ENCODE measurements at places on chromosomes 1 and 21. TPM values are rescaled to one million over a fixed set of nuclear protein-coding genes. Genes with fewer than 3 reads are reported as not detected.

The SPRR2E gene
- total RNA-seq: not detected

DNA sequence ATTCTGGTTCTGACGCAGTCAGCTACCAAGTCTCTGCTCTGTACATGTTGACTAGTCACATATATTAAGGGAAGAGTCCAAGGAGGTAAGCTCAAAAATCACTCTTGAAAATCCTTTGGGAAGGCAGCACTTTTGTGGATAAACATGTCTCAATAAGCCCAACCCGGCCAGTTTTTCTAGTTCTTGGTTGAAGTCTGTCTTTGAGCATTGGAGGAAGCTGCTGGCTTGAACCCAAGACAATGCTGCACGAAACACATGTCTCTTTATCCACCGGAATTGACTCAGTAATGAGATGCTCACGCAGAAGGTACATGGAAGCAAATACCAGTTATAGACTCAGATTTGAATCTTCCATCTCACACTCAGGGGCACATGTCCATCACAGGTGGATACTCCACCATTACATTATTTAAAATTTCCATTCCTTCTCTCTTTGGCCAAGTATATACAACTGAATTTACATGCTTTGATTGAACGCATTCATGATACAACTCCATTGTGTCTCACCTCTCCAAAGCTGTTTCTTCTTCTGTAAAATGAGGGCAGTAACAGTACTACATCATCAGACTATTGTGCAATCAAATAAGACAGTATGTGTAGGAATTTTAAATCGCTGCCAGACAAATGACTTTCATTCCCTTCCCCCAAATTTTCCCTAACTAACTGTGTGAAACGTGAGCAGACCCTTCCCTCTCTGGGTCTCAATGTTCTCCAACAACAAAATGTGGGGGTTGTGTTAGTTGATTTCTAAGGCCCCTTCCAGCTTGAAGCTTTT lies 9.6 kb upstream of the GUCA2A start:
- DNase-seq: no peak
- H3K27ac ChIP-seq: no peak overlapping the region
- no peaks in the 10 kb centered on the region for H3K4me1 ChIP-seq
- no peak overlapping the region for H3K4me3 ChIP-seq
- H3K27me3 ChIP-seq: no peaks in the 10 kb centered on the region

The TTC24 gene
- 0.84 TPM for total RNA-seq

DNA sequence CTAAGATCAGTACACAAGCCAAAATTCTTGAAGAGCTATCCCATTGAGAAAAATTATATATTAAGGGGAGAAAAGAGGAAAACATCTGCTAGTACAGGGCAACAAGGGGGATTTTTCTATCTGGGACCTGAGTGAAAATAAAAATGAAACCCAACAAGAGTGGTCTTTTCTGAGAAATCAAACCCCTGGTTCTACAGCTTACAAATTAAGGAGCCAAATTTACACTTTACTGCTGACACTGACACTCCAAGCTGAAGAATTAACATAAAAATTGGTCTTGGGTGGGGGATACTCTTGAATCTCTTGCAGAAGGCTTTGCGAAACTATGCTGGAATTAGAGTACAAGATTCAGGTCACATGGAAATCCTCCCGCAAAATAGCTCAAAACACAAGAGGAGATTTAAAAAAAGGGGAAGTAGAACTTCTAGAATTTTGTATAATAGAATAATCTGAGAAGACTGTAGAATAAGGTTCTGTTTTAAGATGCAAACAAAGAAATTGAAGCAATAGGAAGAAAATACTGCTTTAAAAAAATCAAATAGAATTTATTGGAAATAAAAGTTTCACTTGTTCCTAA lies 32.1 kb upstream of the HSPA13 start:
- no peak overlapping the region for H3K27ac ChIP-seq
- H3K36me3 ChIP-seq: no peaks in the 10 kb centered on the region
- no peak overlapping the region for H3K4me3 ChIP-seq

DNA sequence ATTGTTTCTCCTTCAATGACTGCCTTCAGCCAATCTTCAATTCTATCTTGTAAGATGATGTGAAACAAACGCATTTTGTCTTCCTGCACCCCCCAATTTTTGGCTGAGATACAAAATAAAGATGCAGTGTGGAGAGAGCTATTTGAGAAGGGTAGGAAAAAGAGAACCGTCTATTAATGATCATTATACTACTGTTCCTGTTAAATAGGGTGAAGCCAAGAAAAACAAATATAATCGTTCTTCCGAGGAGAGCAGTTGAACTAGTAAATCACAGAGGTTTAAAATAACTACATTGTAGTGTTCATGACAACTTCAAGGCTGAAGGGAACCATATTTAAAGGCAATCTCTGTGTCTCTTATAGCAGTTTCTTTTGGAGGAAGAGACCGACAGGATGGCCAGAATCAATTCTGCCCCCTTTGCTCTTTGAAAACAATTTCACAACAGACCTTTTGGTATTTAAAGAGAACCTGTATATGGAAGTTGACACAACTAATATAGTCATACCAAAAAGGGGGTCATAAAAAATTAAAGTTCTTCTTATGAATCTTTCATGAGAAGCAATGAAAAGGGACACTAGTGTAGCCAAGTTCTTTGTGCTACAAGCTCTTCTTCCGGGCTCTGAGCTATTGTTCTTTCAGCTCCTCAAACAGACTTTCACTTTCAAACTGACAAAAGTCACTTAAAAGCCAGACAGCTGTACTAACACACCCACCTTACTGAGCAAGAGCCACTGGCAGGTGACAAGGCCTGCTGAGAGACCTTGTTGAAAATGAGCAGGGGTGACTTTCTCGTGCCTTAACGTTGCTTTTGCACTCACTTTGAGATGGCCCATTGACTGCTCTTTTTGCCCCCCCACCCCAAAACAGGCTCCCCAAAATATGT lies 30.9 kb downstream of the PROX1 start:
- no peak overlapping the region for H3K27ac ChIP-seq
- H3K4me3 ChIP-seq: no peak overlapping the region
- no peaks in the 10 kb centered on the region for H3K4me1 ChIP-seq
- H3K36me3 ChIP-seq: no peaks in the 10 kb centered on the region
- DNase-seq: no peak

The CFAP126 gene
- not detected for total RNA-seq

GRCh38 chr1:227776331-227776771 lies 39.1 kb upstream of the PRSS38 start:
- H3K27me3 ChIP-seq: no peaks in the 10 kb centered on the region
- H3K4me3 ChIP-seq: no peak overlapping the region

DNA sequence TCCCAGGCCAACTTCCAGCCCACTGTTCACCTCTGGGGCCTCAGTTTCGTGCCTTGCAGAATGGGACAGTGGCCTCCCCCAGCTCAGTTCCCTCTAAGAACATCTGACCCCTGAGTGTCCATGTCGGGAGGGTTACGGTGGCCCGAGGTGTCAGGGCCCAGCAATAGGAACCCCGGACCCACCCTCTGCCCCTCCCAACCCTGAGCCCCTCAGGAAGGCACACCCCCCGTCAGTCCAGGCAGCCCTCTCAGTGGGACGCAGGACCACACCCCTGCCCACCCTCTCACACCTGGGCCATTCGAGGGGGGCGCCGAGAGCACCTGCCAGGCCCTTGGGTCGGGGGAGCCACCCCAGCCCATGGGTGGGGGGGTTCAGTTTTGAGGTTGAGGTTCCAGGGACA lies 447 bp downstream of the TTC34 start:
- no peaks in the 10 kb centered on the region for H3K27me3 ChIP-seq
- no peak overlapping the region for H3K4me3 ChIP-seq

- no peak overlapping the region for H3K27ac ChIP-seq
- no peaks in the 10 kb centered on the region for H3K36me3 ChIP-seq
- H3K4me3 ChIP-seq: no peak overlapping the region
- no peaks in the 10 kb centered on the region for H3K27me3 ChIP-seq
- no peaks in the 10 kb centered on the region for H3K4me1 ChIP-seq
Measured at GRCh38 chr21:43624339-43624738, 34.9 kb downstream of the HSF2BP start.

GRCh38 chr1:14728516-14728915 lies 130.0 kb downstream of the KAZN start:
- H3K4me1 ChIP-seq: no peaks in the 10 kb centered on the region
- no peak overlapping the region for H3K27ac ChIP-seq
- no peaks in the 10 kb centered on the region for H3K36me3 ChIP-seq
- no peaks in the 10 kb centered on the region for H3K27me3 ChIP-seq
- DNase-seq: no peak
- H3K4me3 ChIP-seq: no peak overlapping the region

DNA sequence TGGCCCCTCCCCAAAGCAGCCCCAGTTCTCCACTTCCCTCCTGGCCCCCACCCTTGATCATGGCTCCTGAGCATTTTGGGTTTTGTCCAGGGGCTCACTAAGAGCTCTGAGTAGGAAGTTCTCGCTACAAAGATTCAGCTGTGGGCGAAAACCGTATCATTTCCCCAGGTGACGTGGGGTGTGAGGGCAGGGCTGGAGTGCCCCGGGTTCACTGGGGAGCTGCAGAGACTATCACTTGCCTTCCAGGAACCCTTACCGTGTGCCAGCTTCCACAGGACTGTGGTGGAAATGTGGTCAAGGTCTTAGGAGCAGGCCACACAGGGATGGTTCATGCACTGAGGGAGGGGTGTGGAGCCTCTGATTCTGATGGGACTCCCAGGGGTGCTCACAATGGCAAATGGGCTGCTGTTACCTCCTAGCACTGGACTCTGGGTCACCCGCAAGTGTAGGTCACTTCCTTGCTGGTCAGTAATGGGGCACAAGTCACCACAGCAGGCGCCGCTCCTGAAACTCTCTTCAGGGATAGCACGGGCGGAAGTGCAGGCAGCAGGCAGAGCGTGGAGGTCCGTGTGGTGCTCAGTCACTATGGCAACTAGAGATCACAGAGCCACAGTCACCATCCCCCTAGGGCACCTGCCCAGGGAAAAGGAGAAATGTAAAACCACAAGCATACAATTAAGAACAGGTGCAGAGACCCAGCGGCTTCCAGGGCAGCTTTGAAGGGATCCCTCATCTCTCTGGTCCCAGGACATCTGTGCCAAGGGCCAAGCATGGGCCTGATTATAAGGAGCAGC lies 35.4 kb downstream of the RSPH1 start:
- no peaks in the 10 kb centered on the region for H3K27me3 ChIP-seq
- peaks cover 60% of the 10 kb centered on the region for H3K4me1 ChIP-seq
- H3K4me3 ChIP-seq: no peak overlapping the region
- H3K27ac ChIP-seq: peak overlapping the region; percentile 27
- H3K36me3 ChIP-seq: no peaks in the 10 kb centered on the region

DNA sequence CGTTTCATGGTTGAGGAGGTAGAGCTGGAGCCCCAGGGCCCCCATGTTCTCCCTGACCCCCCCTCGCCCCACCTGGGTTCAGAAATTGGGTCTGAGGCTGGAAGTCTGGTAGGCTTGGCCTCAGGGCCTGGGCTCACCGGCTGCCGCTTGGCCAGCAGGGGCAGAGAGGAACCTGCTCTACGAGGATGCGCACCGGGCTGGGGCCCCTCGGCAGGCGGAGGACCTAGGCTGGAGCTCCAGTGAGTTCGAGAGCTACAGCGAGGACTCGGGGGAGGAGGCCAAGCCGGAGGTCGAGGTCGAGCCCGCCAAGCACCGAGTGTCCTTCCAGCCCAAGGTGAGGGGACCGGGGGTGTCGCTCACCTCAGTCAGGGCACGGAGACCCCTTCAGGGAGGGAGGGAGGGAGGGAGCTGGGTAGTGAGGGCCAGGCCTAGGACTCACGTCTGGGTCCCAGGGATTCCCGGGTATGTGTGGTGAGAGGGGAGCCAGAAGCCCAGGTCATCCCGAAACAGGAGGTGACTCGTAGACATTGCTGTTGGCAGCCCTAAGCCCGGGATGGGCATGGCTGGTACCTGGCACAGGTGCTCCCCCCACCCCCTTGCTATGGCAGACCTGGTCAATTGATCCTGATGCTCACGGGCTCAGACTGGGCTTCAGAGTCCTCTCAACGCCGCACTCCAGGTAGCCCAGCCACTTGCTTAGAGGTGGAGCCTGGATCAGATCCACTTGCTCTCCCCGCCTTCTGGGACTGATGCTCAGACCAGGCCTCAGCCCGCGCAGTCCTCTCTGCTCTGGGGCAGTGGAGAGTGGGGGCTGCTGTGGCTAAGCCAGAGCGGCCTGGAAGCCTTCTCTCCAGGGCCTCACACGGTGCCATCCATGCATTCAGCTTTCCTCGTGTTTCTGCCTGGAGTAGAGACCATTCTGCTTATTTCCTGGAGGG lies 68.4 kb downstream of the ARHGEF10L start:
- H3K36me3 ChIP-seq: no peaks in the 10 kb centered on the region
- H3K27ac ChIP-seq: no peak overlapping the region
- H3K4me3 ChIP-seq: no peak overlapping the region
- H3K4me1 ChIP-seq: no peaks in the 10 kb centered on the region
- H3K27me3 ChIP-seq: no peaks in the 10 kb centered on the region

The CDK18 gene
- total RNA-seq: 0.78 TPM

DNA sequence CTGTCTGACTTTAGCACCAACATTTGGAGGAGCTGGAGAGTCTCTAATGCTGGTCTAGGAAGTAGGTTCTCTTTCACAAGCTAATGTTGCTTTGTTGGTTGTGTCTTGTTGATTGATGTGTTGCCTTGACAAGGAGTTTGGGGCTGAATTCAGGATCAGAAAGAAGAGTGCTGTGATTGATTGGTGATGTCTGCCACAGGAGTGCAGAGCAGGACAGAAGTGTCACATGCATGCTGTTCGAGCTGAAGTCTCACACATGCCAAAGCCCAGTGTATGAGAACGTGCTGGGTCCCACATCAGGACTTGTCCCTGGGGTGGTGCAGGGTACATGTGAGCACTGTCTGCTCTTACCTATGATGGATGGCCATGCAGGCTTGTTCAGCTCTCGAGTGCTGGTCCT lies 694.4 kb downstream of the MATN1 start:
- no peak for DNase-seq
- no peaks in the 10 kb centered on the region for H3K36me3 ChIP-seq
- no peak overlapping the region for H3K4me3 ChIP-seq
- H3K4me1 ChIP-seq: no peaks in the 10 kb centered on the region
- no peak overlapping the region for H3K27ac ChIP-seq

The PLEKHA6 gene
- total RNA-seq: 0.52 TPM

- no peak overlapping the region for H3K4me3 ChIP-seq
- no peaks in the 10 kb centered on the region for H3K36me3 ChIP-seq
- no peaks in the 10 kb centered on the region for H3K4me1 ChIP-seq
Measured at GRCh38 chr1:117689997-117690625, 84.3 kb downstream of the TENT5C start.

The SPRR2A gene
- total RNA-seq: not detected

- H3K4me1 ChIP-seq: peaks cover 11% of the 10 kb centered on the region
- no peak overlapping the region for H3K27ac ChIP-seq
- no peaks in the 10 kb centered on the region for H3K36me3 ChIP-seq
Measured at GRCh38 chr1:23403735-23404486, 20.6 kb downstream of the TCEA3 start.

GRCh38 chr21:41865002-41865777 lies 14.0 kb downstream of the PRDM15 start:
- no peak overlapping the region for H3K27ac ChIP-seq
- no peaks in the 10 kb centered on the region for H3K4me1 ChIP-seq
- H3K36me3 ChIP-seq: no peaks in the 10 kb centered on the region
- H3K4me3 ChIP-seq: no peak overlapping the region

DNA sequence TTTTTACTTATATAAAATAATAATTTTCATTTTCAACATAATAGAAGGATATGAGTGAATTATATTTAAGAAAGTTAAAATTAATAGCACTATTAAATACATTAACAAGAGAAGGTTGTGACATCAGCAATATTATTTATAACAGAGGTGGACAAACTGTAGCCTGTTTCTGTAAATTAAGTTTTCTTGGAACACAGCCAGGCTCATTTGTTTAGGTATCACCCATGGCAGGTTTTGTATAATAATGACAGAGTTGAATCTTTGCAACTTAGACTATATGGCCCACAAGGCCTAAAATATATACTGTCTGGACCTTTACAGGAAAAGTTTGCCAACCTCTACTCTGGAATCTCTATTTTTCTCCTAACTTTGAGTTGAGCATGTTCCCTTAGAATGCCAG lies 42.8 kb upstream of the CACYBP start:
- no peaks in the 10 kb centered on the region for H3K36me3 ChIP-seq
- no peak overlapping the region for H3K4me3 ChIP-seq
- DNase-seq: no peak
- H3K27ac ChIP-seq: no peak overlapping the region
